ENCODE measurements at places on chromosomes 6 and 20.

DNA sequence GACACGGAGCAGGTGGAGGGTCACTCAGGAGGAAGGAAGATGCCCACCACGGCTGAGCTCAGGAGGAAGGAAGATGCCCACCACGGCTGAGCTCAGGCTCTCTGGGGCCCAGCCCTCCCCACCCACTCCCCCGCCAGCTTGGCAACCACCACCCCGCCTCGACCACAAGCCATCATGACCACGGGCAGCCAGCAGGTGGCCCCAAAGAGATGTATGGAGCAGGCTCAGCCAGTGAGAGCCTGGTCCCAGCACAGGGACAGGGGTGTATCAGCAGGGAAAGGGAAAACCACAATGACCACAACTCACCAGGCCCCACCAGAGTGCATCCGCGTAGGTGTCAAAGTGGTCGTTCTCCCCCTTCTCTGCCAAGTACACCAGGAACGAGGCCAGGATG is 30.4 kb downstream of the KCNQ2 start:
- peak; percentile 39 for DNase-seq

GRCh38 chr6:2952557-2953095 is 18.7 kb downstream of the SERPINB6 start:
- DNase-seq, result peak; percentile 42

- no peak for DNase-seq
Measured at GRCh38 chr20:54084727-54085388, 14.5 kb upstream of the BCAS1 start.

GRCh38 chr6:157302736-157303135 is 20.6 kb downstream of the TMEM242 start:
- DNase-seq, result no peak

GRCh38 chr6:159972506-159973268 is 3.8 kb downstream of the IGF2R start:
- DNase-seq, result no peak

- no peak for DNase-seq
Measured at GRCh38 chr20:40322941-40323340, 366.1 kb downstream of the MAFB start.

- peak; percentile 41 for DNase-seq
Measured at GRCh38 chr6:34182751-34183531, 37.1 kb upstream of the GRM4 start.

- DNase-seq, result no peak
Measured at GRCh38 chr20:11894062-11894461, 23.6 kb upstream of the BTBD3 start.

- DNase-seq, result no peak
Measured at GRCh38 chr6:102493485-102493884, 1100.0 kb downstream of the GRIK2 start.

- no peak for DNase-seq
Measured at GRCh38 chr6:12017263-12017662, 5.2 kb downstream of the HIVEP1 start.

GRCh38 chr20:13325796-13326340 is 104.8 kb downstream of the ISM1 start:
- no peak for DNase-seq

DNA sequence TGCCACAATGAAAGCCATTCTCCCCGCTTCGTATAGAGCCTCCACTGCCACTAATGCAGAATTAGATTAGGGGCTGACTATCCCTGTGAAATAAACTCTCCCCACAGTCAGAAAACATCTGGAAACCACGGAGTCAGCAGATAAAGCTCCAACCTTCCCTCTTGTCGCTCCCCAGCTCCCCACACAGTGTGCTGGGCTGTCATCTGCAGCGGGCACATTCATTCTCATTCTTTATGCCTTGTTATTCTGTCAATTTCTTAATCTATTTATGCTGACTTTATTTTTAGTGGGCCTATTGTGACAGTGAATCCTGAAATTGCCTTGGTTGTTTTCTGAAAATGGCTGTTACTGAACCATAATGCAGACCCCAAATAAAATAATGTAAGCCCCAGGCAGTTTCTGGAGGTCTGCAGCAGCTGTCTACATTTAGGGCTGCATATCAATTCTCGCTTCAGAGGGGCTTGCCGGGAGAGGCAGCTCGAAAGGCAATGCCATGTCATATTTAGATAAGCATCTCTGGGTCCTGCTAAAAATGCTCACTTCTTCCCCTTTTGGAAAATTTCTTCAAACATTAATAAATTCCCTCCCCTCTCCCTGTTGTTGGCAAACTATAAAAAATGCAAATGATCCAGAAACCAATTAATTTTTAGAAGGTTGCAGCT is 71.6 kb downstream of the TMEM242 start:
- DNase-seq, result no peak

Measured in activated CD4-positive, alpha-beta T cell treated with anti-CD3 and anti-CD28 coated beads for 1 hour (primary cell).